ENCODE measurements at places on chromosomes 2 and 18.

DNA sequence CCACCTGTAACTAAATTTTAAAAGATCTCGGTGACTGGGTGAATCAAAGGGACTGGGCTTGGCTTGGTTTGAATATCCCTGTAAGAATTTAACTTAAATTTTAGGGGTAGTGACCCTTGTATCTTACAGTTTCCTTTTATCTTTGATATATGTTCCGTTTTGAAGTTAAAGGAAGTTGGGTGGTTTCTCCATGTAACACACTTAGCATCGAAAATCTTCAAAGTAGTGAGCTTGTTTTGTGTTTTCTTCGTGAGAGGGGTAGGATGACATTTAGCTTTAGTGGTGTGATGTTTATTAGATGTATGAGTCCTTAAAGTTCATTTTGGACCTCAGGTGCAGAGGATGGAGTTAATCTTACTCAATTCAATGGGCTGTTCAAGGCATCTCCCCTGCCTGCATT, 1.6 kb downstream of the WDR7 start:
- no peak for DNase-seq

GRCh38 chr2:75528221-75528977, 32.3 kb downstream of the EVA1A start:
- DNase-seq = no peak

GRCh38 chr2:24351981-24352380, 8.4 kb downstream of the ITSN2 start:
- no peak for DNase-seq

DNA sequence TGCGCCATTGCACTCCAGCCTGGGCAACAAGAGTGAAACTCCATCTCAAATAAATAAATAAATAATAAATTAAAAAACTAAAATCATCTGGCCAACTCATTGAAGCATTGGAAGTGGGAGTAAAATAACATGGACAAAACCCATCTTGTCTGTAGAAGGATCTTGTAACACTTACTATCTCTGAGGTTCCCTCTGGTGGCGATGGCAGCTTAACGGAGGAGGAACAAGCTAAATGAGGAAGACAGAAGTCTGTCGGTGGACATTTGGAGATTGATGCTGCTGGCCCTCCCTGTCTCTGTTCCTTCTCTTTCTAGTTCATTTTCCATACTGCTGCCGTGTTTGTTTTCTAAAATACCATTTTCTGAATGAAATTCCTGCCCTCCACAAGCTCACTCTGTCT, 43.4 kb downstream of the ZCCHC2 start:
- peak; percentile 71 for DNase-seq

- DNase-seq = no peak
Observed at GRCh38 chr2:10584242-10584753, 105.5 kb downstream of the NOL10 start.

- DNase-seq = no peak
Observed at GRCh38 chr2:2899826-2900225, 477.8 kb downstream of the EIPR1 start.

DNA sequence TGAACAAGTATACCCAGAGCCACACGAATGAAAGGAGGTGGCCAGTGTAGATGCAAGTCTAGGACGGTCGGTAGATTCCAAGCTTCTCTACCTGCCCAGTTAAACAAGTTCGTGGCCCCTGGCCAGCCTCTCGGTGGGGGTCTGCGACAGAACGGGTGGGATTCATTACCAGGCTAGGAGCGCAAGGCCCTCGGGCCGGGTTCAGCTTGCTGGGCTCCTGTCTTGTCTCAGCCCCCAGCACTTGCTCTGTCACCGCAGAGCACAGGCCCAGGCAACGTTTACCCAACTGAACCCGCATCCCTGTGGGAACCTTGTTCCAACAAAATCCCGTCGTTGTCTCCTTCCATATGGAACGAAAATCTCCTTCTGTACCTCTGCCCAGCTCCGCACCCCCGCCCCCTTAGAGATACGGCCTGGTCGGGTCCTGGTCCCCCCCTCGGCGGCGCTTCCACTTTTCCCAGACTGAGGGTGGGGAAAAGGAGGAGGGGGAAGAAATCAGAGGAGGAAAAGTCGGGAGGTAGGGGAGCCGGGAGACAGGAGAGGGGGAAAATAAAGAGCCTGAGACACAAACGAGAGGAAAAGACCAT, 1.9 kb upstream of the EMX1 start:
- DNase-seq = no peak

- no peak for DNase-seq
Observed at GRCh38 chr18:69934601-69935265, 12.9 kb downstream of the CD226 start.

DNA sequence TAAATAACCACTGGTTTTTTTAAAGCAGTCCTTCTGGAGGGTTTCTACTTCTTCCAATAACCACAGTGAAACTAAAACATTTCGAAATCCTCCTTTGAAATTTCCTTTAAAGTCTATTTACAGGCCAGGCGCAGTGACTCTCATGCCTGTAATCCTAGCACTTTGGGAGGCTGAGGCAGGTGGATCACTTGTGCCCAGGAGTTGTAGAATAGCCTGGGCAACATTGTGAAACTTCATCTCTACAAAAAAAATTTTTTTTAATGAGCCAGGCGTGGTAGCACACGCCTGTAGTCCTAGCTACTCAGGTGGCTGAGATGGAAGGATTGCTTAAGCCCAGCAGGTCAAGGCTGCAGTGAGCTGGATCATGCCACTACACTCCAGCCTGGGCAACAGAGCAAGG, 15.2 kb downstream of the KIDINS220 start:
- no peak for DNase-seq

GRCh38 chr18:75937306-75937705, 509.8 kb upstream of the SMIM21 start:
- no peak for DNase-seq

GRCh38 chr18:78241535-78242253, 737.9 kb upstream of the SALL3 start:
- DNase-seq = no peak

Measured in hematopoietic multipotent progenitor cell treated with erythropoietin and hydrocortisone succinate and interleukin-3 and kit ligand, for 17 days (in vitro differentiated cells).